ENCODE measurements at places on chromosomes 6 and 20.

DNA sequence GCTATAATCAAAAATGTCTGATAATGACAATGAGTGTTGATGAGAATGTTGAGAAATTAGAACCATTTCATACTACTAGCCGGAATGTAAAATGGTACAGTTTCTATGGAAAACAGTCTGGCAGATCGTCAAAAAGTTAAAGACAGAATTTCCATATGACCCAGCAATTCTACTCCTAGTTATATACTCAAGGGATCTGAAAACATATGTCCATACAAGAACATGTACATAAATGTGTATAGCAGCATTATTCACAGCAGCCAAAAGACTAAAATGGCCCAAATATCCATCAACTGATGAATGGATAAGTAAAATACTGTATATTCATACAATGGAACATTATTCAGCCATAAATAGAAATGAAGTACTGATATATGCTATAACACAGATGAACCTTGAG, 236.2 kb downstream of the BTBD9 start:
- DNase-seq, result no peak

- no peak for DNase-seq
Measured at GRCh38 chr20:48880981-48881657, 40.4 kb upstream of the ARFGEF2 start.

- peak; percentile 40 for DNase-seq
Measured at GRCh38 chr6:19279273-19279684, 557.9 kb upstream of the ID4 start.

GRCh38 chr6:110190726-110191125, 10.5 kb downstream of the CDC40 start:
- DNase-seq, result no peak

DNA sequence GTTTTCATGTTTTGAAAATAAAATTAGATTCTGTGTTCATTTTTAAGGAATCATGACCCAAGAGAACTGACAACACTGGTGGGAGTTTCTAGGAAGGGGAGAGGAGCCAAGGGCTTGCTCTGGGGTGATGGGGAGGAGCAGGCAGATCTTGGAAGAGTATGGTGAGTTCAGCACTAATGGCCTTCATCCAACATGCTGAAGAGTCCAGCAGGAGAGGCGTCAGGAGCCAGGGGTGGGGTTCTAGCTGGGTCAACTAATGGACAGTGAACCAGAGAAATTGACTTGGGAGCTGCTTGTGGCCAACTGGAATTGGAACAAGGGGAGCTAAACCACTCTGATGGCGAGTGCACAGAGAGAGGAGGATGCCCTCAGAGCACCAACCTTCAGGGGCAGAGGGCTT, 107.1 kb downstream of the MRPL14 start:
- peak; percentile 81 for DNase-seq

DNA sequence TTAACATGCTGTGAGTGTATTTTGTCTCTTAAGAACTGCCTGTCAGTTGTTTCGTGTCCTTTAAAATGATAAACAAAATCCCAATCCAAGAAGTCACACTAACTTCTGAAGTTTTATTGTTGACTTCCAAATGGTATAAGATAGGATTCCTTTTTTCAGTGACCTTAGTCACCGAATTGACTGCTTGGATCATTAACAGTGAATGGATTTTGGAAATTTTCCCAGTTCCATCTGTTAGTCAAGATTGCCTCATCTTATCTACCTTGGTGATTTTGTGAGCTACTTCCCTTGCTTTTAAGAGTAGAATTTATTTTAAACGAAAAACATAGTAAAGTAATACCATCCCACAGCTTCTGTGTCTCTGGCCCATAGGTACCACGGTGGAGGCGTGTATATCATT, 14.9 kb downstream of the RIOK1 start:
- DNase-seq, result peak; percentile 15

- DNase-seq, result no peak
Measured at GRCh38 chr20:57399587-57400155, 8.5 kb downstream of the RBM38 start.

- DNase-seq, result no peak
Measured at GRCh38 chr6:161362266-161362665, 88.4 kb upstream of the AGPAT4 start.

DNA sequence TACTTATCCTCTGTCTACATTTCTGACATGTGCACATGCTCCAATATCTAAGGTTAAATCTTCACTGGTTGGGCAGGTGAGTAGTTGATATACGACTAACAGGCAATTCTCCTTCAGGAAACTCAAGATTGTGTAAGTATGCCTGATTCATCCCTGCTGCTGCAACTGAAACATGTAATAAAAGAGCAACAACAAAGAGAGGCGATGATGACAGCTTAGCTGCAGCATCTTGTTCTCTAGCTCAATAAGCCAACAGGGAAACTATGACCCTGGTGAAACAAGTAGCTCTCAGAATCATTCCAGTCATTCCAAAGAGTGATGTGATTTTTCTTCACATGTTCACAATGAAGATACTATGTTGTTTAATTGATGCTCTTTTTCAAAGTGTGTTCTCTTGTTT, 74.4 kb downstream of the ELOVL4 start:
- peak; percentile 76 for DNase-seq

- DNase-seq, result no peak
Measured at GRCh38 chr6:160348223-160349019, at the start of gene SLC22A3. SLC22A3 (plus strand) TSS chr6:160348378; CDS start chr6:160348420, 42 bp downstream.

DNA sequence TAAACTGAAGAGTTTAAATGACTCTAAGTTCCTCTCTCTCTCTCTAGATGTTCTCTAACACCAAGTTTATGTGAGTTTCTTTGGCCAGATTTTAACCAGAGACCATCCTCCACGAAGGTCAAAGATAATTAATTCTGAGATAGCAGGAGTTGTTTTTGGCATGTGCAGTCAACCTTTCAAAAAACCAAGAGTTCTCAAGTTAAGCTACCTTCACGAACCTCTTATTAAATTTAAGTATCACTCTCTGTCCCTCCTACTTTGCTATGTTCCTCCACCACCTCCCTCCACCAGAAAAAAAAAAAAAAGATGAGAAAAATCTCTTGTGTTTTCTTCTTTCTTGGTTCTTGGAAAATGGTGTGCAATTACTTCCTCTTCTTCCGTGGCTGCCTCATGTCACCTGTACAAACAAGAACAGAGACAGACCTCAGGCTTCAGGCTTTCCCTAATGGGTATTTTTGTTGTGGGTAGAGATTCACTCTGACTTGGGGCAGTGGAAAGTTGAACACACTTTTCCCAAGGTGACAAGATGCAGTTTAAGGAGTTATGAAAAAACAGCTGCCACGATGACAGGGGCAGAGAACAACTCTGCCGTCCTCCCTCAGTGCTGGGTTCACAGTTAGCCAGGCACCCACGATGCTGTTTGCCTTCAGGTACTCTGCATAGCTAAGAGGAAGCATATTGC, 64.3 kb downstream of the ADTRP start:
- no peak for DNase-seq

- DNase-seq, result no peak
Measured at GRCh38 chr20:37273988-37274387, 12.4 kb upstream of the GHRH start.

GRCh38 chr20:40323361-40323794, 365.7 kb downstream of the MAFB start:
- no peak for DNase-seq

DNA sequence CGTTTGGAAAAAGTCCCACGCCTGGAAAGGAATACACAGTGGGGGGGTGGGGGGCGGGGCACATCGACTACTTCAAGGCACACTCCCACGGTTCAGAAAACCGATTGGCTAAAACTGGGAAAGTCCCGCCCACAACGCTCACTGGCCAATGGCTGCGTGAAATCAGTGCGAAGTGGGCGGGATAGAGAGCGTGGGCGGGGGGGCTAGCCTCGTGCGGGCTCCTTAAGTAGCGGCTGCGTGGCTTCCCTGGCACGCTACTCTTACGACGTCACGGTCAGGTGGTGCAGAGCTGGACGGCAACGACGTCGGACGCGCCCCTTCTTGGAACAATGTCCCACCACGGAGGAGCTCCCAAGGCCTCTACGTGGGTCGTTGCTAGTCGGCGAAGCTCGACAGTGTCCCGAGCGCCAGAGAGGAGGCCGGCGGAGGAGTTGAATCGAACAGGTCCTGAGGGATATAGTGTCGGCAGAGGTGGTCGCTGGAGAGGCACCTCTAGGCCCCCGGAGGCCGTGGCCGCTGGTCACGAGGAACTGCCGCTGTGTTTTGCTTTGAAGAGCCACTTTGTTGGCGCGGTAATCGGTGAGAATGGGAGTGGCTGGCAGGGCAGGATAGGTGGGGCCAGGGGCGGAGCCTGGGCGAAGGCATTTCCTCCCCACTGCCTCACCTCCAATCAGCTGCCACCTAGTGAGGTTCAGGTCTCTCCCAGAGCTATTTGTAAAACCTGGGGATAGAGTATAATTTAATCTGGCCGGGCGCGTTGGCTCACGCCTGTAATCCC, at the start of gene DDX43:
DDX43 (plus strand) TSS at position 252 of the 778 bp plus-strand sequence; CDS start at position 330, 78 bp downstream.
- DNase-seq, result peak; percentile 68

GRCh38 chr20:58833921-58834320, 16.8 kb downstream of the GNAS-AS1 start:
- DNase-seq, result no peak

DNA sequence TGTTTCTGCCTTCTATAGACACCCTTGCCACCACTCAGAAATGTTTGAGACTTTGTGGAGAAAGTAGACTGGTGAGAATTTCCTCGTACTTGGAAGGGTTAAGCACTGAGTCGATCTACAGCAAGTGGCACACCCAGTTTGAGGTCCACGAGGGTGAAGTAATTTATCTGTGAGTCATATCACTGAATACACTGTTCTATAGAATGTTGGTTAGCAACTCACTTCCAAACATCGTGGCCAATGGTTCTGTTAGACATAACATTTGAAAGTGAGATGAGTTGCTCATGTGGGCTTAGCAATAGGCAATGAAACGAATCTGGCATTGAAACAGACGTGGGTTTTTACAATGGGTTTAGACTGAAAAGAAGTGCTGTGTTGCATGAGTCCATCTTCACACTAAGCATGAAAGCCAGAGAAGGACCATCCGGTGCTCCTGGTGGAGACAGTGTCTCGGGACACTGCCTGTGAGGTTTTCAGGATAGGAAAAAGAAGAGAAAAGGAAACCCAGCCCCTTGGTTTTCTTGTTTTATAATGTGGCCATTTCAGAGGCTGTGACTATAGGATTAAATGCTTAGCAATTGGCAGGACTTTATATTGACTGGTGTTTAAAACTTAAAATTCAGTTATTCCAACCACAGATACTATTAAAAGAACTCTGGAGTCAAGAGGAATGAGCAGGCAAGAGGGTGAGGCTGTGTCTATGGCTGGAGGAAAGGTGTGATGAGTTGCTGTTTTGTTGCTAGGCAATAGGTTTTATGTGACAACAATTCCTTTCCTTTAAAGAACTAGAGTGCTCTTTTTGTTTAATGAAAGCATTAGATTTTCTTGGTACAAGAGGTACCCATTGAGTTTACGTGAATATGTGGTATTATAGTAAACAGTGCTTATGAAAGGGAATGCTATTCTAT, 31.0 kb upstream of the EZR start:
- peak; percentile 95 for DNase-seq

GRCh38 chr6:17945575-17945974, 41.9 kb downstream of the KIF13A start:
- DNase-seq, result no peak

- peak; percentile 56 for DNase-seq
Measured at GRCh38 chr6:91081452-91082067, 494.7 kb upstream of the MAP3K7 start.

DNA sequence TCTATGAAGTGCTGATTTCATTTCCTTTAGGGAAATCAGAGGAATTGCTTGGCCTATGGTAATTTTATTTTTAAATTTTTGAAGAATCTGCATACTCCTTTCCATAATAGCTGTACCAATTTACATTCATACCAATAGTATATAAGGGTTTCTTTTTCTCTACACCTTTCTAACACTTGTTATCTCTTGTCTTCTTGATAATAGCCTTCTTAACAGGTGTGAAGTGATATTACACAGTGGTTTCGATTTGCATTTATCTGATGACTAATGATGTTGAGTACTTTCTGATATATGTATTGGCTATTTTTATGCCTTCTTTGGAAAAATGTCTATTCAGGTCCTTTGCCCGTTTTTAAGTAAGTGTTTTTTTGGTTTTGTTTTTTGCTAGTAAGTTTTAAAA, 40.8 kb downstream of the SMAP1 start:
- no peak for DNase-seq

DNA sequence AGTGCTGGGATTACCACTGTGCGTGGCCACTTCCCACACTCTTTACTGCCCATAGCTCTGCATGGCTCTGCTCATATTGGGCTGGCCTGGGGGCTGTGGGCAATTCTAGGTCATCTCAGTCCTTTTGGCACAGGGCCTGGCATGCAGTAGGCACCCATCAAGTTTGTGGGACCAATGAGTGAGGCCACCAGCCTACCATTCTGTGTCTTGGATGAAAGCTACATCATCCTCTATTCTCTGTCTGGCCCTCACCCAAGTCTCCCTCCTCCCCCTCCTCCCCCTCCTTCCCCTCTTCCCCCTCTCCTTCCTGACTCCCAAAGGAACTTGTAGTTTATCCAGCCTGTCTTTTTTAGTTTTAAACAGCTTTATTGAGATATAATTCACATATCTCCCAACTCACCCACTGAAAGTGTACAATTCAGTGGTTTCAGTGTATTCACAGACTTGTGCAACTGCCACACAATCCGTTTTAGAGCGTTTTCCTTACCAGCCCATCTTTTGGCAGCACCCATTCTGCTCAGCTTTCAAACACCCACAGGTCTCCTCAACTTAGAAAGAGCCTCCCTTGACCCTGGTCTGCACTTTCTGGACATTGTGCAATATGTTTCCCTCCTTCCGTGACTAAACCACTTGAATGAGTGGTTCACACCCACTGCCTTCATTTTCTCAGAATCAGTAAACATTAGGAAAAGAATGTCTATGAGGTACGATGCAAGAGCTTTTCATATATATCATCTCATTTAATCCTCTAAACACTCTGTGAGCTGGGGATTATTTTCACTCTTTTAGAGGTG, 21.5 kb upstream of the MRPS18A start:
- DNase-seq, result peak; percentile 96

- peak; percentile 48 for DNase-seq
Measured at GRCh38 chr6:150406948-150407347, 38.1 kb downstream of the IYD start.

GRCh38 chr6:124463271-124463670, 499.0 kb upstream of the RNF217 start:
- no peak for DNase-seq

DNA sequence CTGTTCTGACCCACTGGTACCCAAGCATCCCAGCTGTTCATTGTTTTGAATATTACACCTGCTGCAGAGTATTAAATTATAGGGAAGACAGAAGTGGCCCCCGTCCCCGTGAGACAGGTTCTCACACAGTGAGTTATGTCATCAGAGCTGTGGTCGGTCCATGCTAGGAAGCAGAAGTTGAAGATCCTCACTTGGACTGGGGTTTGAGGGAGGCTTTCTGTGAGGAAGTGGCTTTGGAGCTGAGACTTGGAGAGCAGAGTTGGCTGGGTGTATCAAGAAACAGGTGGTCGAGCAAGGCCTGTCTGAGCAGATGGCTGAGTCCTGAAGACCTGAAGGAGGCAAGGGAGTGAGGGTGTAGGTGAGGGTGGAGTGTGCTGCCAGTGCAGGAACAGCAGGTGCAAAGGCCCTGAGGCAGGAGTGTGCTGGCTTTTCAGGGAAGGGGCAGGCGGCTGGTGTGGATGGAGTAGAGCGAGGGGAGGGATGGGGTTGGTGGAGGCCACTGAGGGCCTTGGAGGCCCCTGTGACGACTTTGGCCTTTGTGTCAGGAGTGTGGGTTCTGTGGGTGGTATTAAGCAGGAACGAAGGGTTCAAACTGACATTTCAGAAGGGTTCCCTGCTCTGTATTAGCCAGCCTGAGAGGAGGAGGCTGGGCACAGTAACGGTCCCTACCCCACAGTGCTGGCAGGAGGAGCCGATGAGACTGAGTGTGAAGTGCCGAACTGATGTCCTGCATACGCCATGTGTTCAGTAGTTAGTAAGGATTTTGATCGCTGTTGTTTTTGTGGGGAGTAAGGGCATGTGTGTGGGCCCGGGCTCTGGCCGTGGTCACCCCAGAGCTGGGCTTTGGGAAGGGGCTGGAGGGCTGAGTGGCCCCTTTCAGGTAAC, 11.8 kb downstream of the SRC start:
- DNase-seq, result no peak
